ENCODE measurements at places on chromosomes 7 and 10.

DNA sequence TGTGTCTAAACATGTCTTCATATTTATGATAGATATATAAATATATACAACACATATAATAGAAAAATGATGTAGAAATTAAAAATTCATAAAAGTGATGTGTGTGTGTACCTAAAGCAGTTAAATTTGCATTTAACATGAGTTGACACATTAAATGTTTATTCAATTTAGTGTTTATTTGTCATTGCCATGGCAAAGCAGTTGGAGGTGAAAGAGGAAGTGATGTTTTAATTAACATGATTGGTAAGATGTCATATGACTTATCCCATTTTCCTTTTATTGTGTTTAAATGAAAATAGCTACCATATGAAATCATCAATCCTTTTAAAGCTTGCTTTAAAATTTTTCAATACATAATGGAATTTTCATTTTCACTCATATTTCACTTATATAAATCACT is 452.6 kb downstream of the SUGCT start:
- no peak for DNase-seq

- DNase-seq, result no peak
These were observed 6.6 kb upstream of the ITIH2 start for GRCh38 chr10:7696545-7696944.

GRCh38 chr7:47483604-47484273 is 98.2 kb downstream of the TNS3 start:
- DNase-seq, result no peak

GRCh38 chr10:69340695-69341094 is 62.4 kb downstream of the HK1 start:
- no peak for DNase-seq

DNA sequence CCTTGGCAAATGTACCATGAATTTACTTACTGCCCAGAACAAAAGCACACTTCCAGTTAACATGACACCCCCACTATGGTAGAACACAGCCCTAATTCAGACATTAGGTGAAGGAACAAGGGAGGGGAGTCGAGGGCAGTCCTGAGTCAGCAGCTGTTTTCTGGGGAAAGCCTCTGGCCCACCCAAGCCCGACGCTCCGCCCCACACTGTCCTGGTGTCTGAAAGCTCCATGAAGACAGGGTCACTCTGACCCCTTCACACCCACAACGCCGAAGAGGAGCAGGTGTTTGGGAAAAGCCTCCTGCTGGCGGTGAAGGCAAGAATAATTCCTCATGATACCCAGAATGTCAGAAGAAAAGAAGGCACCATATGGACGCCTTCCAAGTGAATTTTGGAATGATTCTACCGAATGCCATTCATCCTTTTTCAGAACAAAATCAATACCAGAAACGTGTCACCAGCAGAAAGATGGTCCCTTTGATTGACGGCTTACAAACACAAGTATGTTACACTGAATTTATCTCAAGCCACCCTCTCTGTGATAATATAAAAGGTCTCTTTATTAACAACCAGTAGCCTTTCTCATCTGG is 172.1 kb downstream of the DIP2C start:
- no peak for DNase-seq

DNA sequence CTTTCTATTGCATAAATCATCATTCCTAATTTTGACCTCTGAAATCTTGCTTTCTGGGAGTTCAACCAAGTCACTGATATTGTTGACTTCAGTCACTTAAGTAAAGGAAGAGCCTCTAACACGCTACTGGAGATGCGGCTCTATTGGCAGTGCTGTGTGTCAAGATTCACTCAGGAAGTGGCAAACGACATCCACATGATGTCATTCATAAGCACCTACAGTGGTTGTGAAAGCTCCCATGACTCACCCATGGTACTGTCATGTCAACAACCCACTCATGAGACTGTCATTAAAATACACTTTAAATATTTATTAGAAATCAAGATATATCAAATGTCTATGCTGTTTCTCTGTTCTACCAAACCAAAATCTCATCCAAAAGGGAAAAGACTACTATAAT is 52.5 kb upstream of the LHFPL3 start:
- no peak for DNase-seq

GRCh38 chr10:60350400-60350799 is 39.3 kb downstream of the ANK3 start:
- DNase-seq, result no peak

DNA sequence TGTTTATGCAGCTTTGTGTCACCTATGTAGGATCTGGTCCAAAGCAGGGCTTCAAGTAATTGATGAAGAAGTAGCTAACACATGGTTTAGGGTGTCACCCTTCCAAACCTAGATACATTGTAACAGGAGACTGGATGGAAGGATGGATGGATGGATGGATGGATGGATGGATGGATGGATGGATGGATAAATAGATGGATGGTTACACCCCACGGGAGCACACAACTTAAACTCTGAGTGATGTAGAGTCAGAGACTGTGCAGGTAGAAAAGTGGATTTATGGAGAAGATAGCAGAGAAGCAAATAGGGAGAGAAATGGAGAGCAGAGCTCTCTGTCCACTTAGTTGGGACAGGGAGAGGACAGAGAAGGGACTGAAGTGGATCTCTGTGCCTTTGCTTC is 78.4 kb downstream of the NHLRC2 start:
- DNase-seq, result no peak

- no peak for DNase-seq
These were observed 52.9 kb downstream of the AUTS2 start for GRCh38 chr7:69651101-69651590.

DNA sequence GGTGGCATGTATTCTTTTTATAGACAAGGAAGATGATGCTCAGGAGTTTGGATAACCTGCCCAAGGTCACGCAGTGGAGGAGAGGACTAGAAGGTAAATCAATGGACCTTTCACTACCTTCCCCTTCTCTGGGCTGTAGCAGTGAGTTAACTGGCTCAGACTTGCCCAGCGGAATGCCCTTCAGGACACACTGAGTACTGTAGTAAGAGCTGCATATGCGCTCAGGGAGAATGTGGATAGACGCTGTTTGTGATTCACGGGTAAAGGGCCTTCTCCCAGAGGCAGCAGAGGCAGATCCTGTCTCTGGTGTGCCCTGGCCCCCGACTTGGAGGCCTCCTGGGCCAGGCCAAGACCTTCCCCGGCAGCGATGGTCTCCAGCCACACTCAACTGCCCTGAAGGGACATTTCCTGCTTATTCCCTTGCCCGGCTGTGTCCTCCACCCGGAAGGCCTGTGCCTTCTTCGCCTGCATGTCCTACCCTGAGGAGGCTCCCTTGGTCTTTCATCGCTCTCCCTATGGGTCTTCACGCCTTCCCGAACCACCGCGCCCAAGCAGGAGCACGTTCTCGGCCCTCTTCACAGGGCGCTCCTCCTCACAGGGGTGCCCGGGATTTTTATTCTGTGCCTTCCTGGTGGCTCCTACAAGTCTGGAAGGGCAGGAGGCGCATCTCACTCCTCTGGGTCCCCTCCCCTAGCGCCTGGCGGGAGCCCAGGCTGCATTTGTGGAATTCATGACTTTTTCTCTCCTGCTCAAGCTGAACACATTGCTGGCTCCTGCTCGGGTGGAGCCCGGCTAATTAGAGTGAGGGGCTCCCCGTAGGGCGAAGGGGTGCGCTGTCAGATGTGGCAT is 1.8 kb upstream of the IKZF1 start:
- no peak for DNase-seq

DNA sequence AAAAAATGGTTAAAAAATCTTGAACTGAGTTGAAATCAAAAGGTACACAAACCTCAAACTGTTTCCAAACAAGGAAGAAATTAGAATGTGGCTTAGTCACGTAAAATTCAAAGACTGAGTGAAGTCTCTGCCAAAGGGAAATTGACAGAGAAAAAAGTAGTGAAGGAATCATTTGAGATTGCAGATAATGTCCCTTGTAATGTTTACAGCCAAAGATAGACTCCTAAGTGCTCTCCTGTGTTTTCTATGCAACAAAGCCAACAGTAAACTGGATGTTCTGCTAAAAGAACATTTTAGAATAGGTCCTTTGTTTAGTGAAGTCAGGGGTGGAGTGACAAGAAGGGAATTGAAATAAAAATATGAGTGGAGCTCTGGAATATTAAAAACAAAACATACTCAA is 117.9 kb downstream of the ITGA8 start:
- no peak for DNase-seq

- no peak for DNase-seq
These were observed 17.2 kb upstream of the CALN1 start for GRCh38 chr7:72429316-72429715.

GRCh38 chr10:31262672-31263071 is 56.3 kb upstream of the ZEB1 start:
- no peak for DNase-seq

GRCh38 chr7:70498232-70498992 is 633.5 kb upstream of the GALNT17 start:
- DNase-seq, result no peak

GRCh38 chr7:6258440-6259182 is 13.8 kb downstream of the CYTH3 start:
- DNase-seq, result no peak

- DNase-seq, result peak; percentile 25
These were observed 140.5 kb downstream of the PRKAG2 start for GRCh38 chr7:151736403-151736909.

DNA sequence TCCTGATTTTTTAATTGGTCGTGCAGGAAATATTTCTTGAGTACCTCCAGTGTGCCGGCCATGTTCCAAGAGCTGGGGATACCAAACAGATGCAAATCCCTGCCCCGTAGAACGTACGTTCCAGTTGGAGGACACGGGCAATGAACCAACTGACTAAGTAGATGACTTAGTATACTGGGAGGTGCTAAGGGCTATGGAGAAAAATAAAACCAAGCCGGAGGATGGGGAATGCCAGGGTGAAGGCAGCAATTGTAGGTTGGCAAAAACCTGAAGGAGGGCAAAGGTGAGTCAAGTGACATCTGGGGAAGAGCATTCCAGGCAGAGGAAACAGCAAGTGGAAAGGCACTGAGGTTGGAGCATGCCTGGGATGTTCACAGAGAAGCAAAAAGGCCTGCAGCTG is 6.8 kb upstream of the VSIR start:
- DNase-seq, result no peak

DNA sequence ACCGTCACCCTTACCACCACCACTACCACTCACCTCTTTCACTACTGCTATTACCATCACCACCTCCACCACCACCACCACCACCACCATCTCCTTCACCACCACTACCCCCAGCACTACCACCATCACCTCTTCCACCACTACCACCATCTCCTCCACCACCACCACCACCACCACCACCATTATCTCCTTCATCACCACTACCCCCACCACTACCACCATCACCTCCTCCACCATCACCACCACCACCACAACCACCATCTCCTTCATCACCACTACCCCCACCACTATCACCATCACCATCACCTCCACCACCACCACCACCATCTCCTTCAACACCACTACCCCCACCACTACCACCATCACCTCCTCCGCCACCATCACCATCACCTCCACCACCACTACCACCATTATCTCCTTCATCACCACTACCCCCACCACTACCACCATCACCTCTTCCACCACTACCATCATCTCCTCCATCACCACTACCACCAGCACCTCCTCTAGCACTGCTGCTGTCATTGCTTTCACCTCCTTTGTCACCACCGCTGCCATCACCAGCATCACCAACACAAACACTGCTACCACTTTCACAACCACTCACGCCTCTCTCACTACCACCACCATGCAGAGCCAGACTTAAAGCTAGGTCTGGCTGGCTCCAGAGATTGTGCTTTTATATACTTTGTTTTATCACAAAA is 109.3 kb downstream of the ICA1 start:
- DNase-seq, result no peak

GRCh38 chr10:104300002-104300735 is 31.2 kb downstream of the GSTO2 start:
- DNase-seq, result no peak

GRCh38 chr10:43913676-43914235 is 265.1 kb upstream of the ZNF32 start:
- DNase-seq, result no peak

DNA sequence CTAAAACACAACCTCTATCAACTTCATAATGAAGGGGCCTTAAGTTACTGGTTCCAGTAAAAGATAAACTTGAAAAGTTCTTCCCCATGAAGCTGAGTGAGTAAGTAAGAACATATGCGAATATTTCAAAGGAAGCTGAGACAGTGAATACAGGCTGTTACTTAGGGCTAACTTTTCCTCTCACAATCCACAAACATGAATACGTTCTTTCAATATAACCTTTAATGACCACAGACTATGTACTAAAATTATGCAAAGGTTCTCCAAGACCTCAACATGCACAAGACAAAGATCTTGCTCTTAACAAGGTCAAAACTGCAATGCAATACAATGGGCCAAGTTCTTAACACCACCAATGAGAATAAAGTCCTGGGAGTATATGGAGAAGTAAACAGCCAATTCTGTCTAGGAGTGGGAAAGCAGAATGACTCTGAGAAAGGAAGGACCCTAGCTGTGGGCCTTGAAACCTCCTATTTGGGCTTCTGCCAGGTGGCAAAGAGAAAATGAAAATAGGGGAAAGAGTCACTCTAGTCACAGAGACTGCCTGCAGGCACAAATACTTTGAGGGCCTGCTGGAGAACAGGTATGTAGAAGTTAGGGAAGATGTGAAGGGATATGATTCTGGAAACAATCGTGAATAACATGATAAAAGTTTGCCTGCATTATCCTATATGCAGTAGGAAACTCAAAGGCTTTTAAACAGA is 43.7 kb downstream of the OSBPL3 start:
- no peak for DNase-seq

DNA sequence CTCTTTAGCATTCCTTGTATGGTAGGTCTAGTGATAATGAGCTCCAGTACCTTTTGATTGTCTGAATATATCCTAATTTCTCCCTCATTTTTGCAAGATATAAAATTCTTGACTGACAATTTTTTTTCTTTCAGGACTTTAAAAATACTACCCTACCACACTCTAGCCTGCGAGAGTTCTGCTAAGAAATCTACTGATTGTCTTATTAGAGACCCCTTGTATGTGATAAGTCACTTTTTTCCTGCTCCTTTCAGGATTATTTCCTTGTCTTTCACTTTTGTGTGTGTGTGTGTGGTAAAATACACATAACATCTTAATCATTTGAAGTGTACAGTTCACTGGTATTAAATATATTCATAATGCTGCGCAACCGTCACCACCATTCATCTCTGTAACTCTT is 68.7 kb upstream of the PPP1R9A start:
- DNase-seq, result no peak

DNA sequence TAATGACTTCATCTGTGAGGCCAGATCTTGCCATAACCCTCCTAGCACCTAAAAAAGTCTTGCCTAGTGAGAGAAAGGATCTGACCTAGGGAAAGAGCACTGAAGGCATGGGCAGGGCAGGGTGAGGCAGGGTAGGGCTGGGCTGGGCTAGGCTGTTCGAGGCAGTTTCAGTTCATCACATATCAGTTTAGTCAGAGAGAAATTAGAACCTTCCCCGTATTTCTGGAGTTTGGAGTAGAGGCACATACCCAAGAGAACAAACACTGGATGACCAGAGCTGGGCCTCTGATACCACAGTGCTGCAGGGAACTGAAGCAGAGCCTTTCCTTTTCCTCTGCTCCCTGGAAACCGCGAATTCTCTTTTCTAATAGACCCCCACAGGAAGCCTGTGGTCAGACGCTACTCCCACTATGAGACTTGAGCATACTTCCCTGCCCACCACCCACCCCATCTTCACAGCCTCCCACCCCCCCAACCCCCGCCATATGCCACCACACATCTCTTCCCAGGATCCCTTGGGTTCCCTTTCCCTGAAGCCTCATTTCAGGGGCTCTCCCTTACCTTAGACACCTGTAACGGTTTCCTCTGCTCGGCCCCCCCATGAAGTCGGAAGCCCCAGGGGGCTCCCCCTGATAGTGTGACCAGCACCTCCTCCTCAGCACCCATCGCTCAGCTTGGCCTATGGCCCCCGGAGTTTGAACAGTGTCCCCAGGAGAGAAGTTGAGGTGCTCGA is 406 bp downstream of the SYNPO2L start:
- no peak for DNase-seq

GRCh38 chr10:21490711-21491105 is 34.8 kb downstream of the SKIDA1 start:
- no peak for DNase-seq

Measured in hypothalamus (tissue), 51 donors.